ENCODE measurements at places on chromosomes 11 and 22. TPM values are rescaled to one million over a fixed set of nuclear protein-coding genes. Genes with fewer than 3 reads are reported as not detected.

GRCh38 chr11:17876827-17877226 is 136.0 kb downstream of the SERGEF start:
- DNase-seq: no peak

- no peak for DNase-seq
Observed at GRCh38 chr11:62104816-62105653, 18.8 kb upstream of the INCENP start.

DNA sequence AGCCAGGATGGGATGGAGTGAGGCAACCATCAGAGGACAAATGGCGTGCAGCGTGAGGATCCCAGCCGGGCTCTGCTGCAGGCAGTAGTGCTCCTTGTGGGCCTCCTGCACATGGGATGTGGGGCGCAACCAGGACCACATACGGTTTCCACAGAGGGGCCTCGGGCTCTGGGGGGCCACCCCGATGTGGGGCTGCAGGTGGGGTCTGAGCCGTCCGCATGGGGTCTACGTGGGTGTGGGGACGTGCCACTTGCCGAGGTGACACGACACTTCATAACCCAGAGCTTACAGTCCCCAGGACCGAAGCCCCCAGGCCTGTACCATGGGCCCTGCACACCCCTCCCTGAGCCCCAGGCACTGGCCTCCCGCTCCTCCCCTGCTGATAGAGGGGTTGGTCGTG is 10.8 kb downstream of the TTLL8 start:
- no peak for DNase-seq

DNA sequence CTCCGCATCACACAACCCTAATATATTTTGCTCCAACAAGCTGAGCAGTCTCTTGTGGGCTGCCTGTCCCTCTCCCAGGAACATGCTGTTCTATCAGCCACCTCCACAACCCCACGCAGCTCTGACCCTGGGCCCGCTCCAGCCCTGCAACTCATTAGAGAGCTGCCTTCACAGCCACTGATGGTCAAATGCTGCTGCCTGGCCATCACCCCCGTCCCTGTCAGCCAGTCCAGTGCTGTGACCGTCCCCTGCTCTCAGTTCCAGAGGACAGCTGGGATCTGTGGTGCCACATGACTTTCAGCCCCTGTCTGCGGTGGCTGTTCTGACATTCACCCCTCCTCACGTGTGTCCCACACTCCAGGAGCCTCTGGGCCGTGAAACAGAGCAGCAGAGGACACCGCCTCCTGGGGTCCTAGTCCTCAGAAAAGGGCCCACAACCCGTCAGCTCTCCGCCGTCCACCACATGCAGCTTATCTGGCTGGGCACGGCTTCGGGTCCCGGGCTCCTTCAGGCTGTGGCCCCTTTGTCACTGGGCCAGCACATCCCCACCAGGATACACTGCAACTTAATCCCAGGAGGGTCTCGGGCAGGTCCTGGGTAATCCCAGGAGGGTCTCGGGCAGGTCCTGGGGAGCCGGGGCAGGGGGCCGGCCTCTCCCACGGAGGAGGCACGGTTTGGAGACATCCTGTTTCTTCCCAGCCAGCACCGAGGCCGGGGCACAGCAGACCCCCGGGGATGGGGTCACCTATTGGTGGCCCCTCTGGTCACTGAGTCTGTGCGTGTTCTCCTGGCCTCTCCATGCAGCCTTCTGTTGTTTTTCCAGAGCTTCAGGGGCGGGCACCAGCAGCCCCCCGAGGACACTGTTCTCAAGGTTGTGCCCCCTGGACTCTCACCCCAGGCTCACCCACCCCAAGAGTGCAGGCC is 15.1 kb downstream of the CRELD2 start:
- DNase-seq: peak; percentile 64

PICALM gene
- 206 TPM for total RNA-seq

Measured in heart right ventricle (tissue), 16 donors.